T-helper 17 cell (primary cell): ENCODE measurements at places on chromosomes 5 and 9.

- DNase-seq: no peak
These were observed 141.4 kb downstream of the LRRC70 start for GRCh38 chr5:62720031-62720441.

GRCh38 chr5:90547072-90547536 lies 11.5 kb upstream of the ADGRV1 start:
- DNase-seq: no peak

DNA sequence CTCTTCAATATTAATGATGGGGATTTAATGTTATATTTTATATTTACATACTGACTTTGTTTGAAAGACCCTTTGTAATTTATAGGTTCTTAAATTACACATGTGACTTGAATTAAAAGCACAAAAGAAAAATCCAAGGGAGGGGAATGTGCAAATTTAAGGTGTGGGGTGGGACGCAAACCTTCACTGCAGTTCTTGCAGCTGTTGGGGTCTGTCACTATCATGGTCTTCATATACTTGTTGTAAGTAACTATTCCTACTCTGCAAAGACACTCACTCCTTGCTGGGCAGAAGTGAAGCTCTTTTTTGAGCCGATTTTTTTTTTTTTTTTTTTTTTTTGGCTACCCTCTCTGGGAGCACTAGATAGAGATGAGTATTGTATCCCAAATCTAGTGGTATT lies 505.3 kb downstream of the ARHGEF28 start:
- DNase-seq: no peak

DNA sequence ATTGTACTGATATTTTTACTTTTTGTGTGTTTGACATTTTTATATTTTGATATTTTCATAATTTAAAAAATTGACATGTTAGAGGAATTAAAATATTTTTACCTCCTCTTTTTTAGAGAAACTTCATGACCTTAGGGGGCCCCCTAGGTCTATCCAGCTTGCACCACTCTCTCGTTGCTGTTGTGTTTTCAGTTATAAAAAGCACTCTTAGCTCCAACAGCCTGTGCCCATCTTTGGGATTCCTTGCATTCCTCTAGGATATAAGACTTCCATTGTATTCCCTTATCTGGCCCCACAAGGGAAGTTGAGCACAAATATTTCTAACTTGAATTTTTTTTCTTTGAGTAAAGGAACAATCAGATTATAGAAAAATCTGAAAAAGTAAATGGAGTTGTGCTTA lies 245.3 kb downstream of the SH3GL2 start:
- DNase-seq: no peak

GRCh38 chr9:120619751-120620655 lies 40.0 kb upstream of the CDK5RAP2 start:
- peak; percentile 16 for DNase-seq

DNA sequence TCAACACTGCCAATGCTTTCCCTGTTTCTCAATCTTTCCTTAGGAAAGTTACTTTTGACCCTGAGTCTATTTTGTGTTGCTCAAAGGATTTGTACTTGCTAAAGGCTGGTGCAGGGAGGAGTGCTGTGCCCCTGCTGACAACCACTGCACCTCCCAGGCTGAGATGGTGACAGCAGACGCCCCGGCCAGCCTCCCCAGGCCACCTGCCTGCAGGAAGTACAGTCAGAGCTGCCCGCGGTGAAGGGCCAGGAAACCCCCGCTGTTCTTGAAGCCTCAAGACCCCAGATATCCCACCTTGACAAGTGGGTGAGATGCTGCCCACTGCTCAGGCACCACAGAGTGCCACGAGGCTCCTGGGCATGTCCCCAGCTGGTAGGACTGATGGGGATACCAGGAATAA lies 44.2 kb upstream of the CKMT2 start:
- no peak for DNase-seq

DNA sequence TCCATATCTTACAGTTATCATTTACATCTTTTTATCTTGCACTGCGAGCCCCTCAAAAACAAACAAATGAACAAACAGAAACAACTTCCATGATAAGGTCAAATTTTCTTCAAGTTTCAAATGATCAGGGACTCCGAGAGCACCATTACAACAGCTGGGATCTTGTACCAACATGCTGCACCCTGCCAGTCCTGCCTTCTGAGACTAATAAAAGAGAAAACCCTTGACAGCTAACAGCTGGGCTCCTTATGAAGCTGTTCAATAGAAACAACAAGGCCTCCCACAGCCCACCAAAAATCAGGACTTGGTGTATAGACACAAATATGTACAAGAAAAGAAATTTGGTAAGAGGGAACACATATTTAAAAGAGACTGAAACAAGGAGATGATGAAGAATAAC lies 985.3 kb upstream of the DMAC1 start:
- no peak for DNase-seq

- DNase-seq: no peak
These were observed 6.5 kb downstream of the HIGD2A start for GRCh38 chr5:176394881-176395675.

GRCh38 chr5:108726446-108727235 lies 21.1 kb upstream of the FER start:
- DNase-seq: no peak

DNA sequence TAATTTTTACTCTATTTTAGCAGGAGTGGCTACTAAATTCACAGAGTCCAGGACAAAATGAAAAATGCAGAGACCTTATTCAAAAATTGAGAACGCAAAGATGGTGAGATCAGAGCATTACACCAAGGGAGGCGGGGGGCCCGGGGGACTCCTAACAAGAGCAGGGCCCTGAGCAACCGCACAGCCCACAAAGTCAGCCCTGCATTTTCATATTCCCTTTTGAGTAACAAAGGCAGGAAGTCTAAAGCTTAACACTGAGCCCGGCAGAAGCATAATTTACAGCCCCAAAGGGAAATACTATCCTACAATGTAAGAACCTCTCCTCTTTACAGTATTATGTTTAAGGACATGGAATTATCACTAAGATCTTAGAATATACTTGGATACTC lies 69.4 kb downstream of the TLE1 start:
- DNase-seq: no peak

- DNase-seq: no peak
These were observed 1281.2 kb upstream of the NUDT12 start for GRCh38 chr5:104843822-104844221.

DNA sequence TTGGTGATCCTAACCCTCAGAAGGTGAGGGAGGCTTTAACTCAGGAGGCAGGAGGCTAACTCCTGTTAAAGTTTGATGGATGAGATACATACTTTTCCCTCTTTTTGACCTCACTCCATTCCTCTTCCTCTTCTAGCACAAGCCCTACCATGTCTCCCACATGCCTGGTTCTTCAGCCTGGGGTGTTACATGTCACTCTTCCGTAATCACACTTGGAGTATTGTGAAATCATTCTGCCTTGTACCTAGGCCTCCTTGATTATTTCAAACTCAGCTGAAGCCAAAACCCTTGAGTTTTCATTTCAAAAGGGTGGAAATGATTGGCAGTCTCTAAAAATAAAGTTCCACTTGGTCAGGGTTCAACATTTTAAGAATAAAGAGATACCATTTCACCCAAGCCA lies 1.8 kb downstream of the PLAC8L1 start:
- no peak for DNase-seq

DNA sequence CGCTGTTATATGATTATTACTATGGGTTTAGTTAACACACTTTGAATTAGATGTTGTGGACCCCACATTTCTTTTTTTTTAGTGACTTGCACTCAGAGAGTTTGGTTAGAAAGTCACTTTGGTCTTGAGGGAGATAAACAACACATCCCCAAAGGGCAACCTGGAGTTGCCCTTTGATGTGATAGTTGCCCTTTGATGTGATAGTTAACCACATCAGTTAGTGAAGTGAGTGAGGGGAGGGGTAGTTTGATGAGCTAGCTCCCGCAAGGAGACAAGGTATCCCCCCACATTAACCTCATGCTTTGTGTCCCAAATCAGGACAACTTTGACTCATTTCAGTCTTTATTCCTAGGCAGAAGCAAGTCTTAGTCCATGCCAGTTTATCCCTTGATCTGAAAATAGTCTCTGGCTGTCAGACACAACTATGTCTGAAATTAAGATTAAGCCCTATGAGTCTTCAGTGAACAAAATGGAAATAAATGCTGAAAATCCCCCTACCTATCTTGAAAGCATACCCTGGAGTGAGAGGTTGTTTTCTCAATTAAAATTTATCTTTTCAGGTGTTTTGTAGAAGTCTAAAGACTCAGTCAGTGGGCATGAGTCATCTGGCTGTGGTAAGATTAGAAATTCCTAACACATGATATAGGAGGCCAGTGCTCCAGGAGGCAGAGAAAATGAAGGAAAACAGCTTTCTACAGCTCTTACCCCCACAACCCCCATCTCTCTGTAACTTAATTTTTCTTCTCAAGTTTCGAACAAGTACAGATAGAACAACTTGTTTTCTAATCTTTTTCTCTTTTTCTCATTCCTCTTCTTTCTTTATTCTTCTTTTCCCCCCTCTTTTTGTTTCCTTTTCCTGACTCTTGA lies 208.9 kb upstream of the DMRTA1 start:
- DNase-seq: no peak

GRCh38 chr5:89840906-89841305 lies 568.6 kb downstream of the CETN3 start:
- no peak for DNase-seq

DNA sequence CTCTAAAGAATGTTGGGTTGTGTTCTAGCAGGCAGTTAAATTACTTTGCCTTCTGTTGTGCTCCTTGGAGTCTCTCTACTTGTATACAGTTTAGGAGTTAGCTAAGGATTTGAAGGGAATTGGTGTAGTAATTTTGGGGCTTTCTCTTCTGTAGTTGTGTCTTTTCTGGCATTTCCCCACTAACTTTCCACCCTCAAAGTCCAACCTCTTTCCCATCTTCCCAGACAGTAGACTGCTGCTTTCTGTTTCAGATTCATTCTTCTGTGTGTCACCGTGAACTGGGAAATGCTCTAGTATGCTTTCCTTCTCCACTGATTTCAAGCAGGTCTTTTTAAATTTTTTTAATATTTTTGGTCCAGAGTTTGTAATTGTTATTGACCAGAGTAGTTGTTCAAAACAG lies 4.5 kb upstream of the ANGPTL2 start:
- DNase-seq: no peak

DNA sequence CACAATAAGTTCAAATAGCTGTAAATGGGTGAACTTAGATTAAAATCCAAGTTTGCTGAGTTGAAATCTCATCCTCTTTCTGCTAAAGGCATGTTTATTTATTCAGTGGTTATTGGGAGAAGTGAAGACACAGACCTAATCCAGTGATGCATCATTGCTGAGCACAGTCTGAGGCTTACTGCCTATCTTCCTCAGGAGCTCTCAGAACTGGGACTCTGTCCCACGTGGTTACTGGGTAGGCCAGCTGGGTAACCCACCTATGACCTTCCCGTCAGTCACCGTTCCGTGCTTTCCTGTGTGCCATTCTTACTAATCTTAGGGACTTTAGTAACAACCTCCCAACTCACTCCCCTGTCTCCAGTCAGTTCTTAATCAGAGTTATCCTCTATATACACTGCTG lies 226.8 kb upstream of the ATP10B start:
- no peak for DNase-seq

DNA sequence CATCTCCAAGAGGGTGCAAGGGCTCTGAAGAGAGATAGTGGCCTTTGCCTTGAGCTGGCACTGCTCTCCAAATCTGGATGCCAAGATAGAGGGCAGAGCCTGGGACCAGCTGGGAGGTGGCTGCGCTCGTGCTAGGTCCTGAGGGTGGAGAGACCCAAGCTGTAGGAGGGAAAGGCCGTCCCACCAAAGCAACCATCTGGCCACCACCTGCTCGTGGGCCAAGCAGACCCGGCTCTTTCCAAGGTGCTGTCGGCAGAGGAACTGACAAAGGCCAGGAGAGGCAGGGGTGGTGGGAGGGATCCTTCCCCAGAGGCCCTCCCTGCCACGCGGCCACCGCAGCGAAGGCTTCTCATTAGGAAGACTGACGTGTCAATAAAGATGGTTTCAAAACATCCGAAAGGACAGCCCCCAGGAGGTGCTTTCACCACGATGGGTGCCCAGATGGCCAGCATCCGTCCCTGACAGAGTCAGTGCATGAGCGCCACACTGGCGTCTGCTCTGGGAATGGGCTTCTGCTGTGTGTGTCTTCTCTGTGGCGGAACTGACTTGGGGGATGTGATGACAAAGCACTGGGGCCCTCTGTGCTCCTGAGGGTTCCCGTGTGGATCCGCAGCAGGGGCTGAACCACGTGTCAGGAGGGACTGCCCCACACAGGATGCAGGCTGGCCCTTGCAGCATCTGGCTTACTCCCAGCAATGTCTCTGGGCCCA lies 213.5 kb downstream of the FANCC start:
- no peak for DNase-seq

GRCh38 chr9:23717505-23717904 lies 108.5 kb downstream of the ELAVL2 start:
- no peak for DNase-seq

DNA sequence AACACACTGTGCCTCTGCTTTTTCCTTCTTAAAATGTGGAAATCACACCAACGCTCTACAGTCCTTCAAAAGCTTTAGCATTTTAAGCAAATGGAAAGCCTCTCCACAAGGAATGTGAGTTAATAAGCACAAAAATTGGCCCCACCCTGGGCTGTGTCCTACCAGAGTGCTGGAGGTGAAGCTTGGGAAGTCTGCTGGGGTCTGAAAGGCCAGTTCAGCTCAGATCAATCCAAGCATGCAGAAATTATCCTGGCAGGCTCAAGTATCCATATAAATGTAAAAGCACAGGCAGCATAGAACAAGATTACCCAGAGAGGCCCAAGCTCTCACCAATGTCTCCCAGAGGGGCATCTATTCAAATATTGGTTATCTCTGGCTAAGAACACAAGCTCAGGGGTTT lies 98.5 kb downstream of the ESM1 start:
- no peak for DNase-seq

DNA sequence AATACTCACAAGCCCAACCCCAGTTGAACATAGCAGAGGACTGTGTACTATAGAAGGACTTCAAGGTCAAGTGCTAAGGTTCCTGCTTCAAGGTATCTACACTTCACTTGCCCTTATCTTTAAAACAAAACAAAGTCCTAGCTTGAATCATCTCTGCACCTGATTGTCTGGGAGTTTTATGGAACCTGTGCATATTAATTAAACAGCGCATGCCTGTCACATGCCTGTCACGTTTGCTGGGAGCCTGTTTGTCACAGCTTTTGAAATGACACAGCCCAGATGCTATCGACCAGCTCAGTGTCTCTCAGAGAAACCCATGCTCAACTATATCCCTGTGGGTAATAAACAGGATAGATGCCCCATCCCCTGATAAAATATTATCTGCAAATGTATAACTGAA lies 476.0 kb downstream of the ZSWIM6 start:
- DNase-seq: no peak

DNA sequence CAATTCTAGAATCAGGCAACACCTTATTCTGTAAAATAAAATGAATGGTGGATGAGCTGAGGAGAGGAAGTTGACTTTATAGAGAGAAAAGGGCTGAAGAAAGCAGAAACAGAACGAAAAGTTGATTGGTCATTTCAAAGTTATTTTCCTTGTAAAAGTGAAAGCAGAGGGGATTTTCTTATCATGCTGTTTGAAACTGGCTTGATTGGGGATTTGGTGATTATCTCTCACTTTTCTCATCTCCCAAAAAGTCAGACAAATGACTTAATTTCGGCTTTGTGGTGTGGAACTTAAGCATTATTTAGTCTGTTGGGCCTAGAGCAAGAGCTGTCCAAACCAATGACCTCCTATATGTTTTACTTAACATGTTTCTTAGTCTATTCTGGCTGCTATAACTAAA lies 60.5 kb upstream of the ITGA2 start:
- DNase-seq: no peak

GRCh38 chr9:37582548-37583157 lies 6.5 kb upstream of the FBXO10 start:
- DNase-seq: no peak

- no peak for DNase-seq
These were observed 242.3 kb downstream of the EBF1 start for GRCh38 chr5:158857371-158857770.
